ENCODE measurements at places on chromosomes 7 and 10. TPM values are rescaled to one million over a fixed set of nuclear protein-coding genes. Genes with fewer than 3 reads are reported as not detected.

The BLNK gene
- total RNA-seq, result 47.7 TPM

The RNLS gene
- 10.5 TPM for total RNA-seq

The LRRC17 gene
- 0.64 TPM for total RNA-seq

The EEPD1 gene
- total RNA-seq, result 11.8 TPM

The GARS1 gene
- total RNA-seq, result 34.4 TPM

The BUB3 gene
- total RNA-seq, result 29.6 TPM

The PRKCQ gene
- total RNA-seq, result 0.12 TPM

- DNase-seq, result no peak
Observed at GRCh38 chr10:12103802-12104201, 25.7 kb upstream of the SEC61A2 start.

DNA sequence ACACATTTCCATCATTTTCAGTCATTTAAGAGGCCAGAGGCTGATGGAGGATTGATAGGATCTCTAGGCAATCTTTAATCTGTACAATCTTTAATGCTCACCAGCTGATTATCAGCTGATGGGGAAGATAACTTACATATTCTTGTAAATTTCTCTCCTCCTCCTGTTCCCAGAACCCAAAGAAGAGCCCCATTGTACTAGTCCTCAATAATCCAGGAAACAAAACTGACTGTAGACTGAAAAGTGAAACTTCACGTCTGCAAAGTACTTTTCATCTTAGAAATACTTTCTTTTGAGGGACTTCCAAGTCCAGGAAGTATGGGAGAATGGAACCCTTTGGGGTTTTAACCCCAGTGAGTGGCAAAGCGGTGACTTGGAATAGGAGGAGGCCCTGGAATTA is 283.3 kb downstream of the FRMD4A start:
- DNase-seq, result no peak

GRCh38 chr7:117951285-117951684 is 78.0 kb upstream of the CTTNBP2 start:
- DNase-seq, result no peak

DNA sequence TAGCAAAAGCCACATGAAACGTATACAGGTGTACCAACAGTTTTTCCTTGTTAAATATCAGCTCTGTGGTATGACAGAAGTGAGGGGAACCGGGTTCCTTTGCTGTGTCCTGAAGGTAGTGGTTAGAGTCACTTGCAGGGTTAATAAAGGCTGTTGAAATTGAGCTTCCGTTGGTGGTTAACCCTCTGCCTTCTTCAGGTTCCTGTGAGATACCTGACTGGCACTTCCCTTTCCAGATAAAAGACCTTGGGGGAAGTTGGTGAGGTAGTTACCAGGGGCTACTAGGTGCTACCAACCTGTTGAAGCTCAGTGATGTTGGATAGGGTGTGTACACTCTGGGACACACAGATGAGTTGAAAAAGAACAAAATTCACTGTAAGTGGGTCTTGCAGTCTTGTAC is 384.1 kb downstream of the GATA3 start:
- DNase-seq, result no peak

DNA sequence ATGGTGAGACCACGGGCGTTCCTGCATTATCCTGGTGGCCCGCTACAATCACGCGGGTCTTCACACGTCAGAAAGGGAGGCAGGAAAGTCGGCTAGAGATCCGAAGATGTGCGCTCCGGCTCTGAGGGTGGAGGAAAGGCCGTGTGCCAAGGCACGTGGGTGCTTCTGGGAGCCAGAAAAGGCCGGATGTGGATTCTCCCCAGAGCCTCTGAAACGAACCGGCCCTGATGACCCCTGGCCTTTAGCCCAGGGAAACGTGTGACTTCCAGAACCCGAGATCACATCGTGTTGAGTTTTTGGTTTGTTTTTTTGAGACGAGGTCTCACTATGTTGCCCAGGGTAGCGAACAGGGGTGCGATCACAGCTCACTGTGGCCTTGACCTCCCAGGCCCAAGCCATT is 244.2 kb downstream of the ELFN1 start:
- DNase-seq, result peak; percentile 58

GRCh38 chr10:92291921-92292845 is 1.2 kb downstream of the MARCHF5 start:
- DNase-seq, result peak; percentile 45

DNA sequence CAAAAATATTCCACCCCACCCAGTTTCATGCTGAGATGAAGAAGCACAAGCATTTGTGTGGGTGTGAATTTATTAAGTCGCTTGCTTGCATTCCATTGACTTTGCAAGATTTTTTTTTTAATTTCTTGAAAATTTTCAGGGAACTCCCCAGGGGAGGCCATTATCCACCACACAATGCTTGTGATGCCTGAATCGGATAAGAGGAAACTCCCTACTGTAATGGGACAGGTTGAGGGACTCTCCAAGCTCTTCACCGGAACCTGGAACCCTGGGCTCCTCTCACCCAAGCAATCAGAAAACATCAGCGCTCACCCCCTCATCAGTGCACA is 153.6 kb upstream of the ZMIZ1 start:
- DNase-seq, result no peak

DNA sequence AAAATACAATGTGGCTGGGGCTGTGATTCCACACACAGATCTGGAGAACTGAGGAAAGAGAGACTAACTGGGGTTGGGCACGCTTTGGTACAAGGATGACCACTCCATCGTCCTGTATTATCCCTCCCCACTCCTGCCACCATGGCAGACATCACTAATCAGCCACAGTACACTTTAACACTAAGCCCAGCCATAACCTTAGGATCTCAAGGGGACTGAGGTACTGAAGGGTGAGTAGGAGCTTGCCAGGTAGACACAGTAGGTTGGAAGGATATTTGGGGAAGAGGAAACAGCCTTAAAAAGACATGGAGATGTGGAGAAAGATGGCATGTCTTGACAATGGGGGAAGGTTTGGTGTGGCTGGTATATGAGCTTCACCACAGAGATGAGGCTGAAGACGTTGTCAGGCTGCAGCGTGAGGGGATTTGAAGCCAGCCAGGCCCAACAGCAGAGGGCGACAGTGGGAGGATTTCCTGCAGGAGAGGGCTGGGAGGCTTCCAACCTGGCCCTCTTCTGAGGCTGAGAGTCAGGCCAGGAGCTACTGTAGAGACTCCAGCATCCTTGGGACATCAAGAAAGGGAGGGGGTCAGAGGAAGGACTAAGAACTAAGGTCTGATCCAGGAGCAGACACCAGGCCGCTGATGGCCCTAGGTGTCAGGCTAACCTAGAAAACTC is 58.6 kb upstream of the COL13A1 start:
- no peak for DNase-seq

GRCh38 chr10:79244841-79245504 is 102.3 kb upstream of the PPIF start:
- no peak for DNase-seq

DNA sequence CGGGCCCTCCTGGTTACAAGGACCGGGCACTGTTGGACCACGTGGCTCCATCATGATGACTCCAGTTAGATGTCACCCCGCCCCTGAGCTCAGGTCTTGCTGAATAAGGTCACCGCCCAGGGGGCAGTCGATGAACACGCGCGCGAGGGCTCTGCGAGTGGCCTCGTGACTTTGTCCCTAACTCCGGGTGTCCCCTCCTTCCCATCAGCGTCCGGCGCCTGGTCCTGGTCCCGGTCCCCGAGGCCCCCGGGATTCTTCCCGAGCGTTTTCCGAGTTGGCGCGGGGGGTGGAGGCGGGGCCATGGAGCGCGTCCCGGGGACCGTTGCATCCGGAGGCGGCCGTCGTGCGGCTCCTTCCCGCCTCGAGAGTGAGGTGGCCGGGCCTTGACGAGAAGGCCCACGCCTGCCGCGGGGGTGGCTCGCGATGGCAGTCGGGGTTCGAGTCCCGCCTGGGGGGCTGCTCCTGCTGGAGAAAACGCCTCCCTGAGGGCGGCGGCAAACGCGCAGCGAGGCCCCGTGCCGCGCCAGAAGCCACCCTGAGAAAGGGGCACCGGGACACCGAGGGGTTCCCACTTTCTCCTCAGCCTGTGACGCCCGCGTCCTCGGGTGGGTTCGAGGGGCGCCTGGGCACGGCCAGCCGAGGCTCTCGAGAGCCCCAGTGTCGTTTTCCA is 569 bp upstream of the NPTX2 start:
- no peak for DNase-seq

DNA sequence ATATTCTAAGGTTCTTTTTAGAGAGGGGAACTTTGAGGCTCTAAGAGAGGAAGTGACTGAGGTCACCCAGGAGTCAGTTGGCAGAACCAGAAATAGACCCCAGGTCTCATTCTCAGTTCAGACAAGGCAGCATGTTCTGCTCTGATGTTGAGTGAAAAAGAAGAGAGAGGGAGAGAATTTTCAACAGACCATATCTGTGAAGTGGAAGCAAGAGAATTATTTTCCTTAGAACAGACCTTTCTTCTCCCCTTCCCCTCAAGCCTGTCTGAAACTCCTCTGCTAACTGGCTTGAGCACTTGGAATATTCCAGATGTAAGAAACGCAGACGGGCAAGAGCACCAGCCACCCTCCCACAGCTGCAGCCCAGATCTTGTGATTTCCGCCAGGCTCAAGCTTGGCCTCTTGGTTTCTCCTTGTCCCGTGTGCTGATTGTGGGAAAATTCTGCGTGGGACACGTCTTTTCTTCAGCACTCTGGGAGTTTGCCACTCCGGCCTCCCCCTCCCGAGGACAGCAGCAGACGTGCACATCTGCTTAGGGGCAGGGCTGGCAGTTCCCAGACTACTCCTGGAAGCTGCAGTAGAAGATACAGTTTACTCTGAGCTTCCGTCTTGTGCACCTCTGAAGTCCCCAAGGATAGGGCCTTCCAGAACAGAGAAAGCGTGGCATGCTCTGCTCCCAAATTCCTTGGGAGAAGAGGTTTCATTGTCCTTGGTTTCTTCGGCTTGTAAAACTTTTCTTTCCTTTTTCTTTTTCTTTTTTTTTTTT is 22.7 kb upstream of the IKZF1 start:
- DNase-seq, result no peak

DNA sequence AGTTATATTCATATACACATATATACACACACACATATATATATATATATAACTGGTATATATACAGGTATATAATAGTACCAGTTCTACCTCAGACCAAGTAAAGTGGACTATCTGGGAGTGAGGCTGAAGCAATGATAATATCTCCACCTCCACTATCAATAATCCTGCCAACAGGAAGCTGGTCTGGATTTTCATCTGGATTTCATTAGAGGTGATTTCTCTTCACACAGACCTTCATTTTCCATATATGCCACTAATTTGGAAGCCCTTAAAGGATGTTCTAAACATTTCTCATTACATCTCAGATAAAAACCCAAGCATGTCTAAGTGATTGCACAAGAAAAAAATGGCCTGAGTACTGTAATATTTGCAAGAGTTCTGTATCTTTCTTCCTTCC is 1.7 kb upstream of the SLC35B4 start:
- no peak for DNase-seq

GRCh38 chr10:3053155-3053554 is 14.2 kb upstream of the PFKP start:
- DNase-seq, result no peak

All from right lobe of liver (tissue), 6 donors.